ENCODE measurements at places on chromosomes 4 and X. TPM values are rescaled to one million over a fixed set of nuclear protein-coding genes. Genes with fewer than 3 reads are reported as not detected.

Gene TEX13D
- total RNA-seq: not detected

Gene SLC6A14
- total RNA-seq: not detected

Gene NR0B1
- not detected for total RNA-seq

Gene ARHGAP24
- total RNA-seq: not detected

Gene SLC10A6
- not detected for total RNA-seq

Gene KLB
- not detected for total RNA-seq

Gene SPANXN4
- not detected for total RNA-seq

Gene SSX4B
- total RNA-seq: not detected

Gene OPRPN
- total RNA-seq: not detected

Gene XAGE1A
- total RNA-seq: not detected

Gene HPGDS
- 0.37 TPM for total RNA-seq

Gene ALAS2
- total RNA-seq: not detected

Gene BEND4
- 0.47 TPM for total RNA-seq

Gene PLP1
- not detected for total RNA-seq

Gene CCDC158
- not detected for total RNA-seq

Gene VEGFD
- total RNA-seq: not detected

Gene SATL1
- not detected for total RNA-seq

Gene GATA1
- 7.6 TPM for total RNA-seq

Gene HS3ST1
- total RNA-seq: not detected

Gene WWC2
- 6.3 TPM for total RNA-seq

Gene PAGE1
- total RNA-seq: not detected

Gene TCEAL6
- total RNA-seq: not detected

Gene DAPP1
- 50.4 TPM for total RNA-seq

Gene GRIA3
- 0.34 TPM for total RNA-seq

Gene CHRDL1
- total RNA-seq: not detected

Gene CTAG2
- total RNA-seq: not detected

Gene AREG
- total RNA-seq: 15.0 TPM

Gene TMPRSS11A
- total RNA-seq: not detected

Gene NDST4
- not detected for total RNA-seq

Gene SSX3
- total RNA-seq: not detected

Gene PARM1
- 0.13 TPM for total RNA-seq

Gene ADGRL3
- total RNA-seq: not detected

Gene AWAT2
- not detected for total RNA-seq

Gene PLAC8
- 146 TPM for total RNA-seq

Gene CXCL8
- total RNA-seq: 16.2 TPM

Gene YTHDC1
- 231 TPM for total RNA-seq

Gene SMARCAD1
- 15.9 TPM for total RNA-seq

Gene TRPC3
- not detected for total RNA-seq

Gene NEXMIF
- total RNA-seq: 0.70 TPM

Gene PDGFC
- 4.8 TPM for total RNA-seq

Gene RTL9
- not detected for total RNA-seq

All from T-helper 17 cell (primary cell).